Chondrocyte (in vitro differentiated cells): ENCODE measurements at places on chromosomes 1 and 21. TPM values are rescaled to one million over a fixed set of nuclear protein-coding genes. Genes with fewer than 3 reads are reported as not detected.

The ANGPTL3 gene
- total RNA-seq: 0.10 TPM in 1 of 3 replicates, not detected in the others

The SELENBP1 gene
- 5.7 to 11.1 TPM (median 8.9 TPM) in 3 replicates for total RNA-seq

The SPATA45 gene
- 0.47 to 1.3 TPM in 2 of 3 replicates, not detected in the other for total RNA-seq

The LENEP gene
- total RNA-seq: 0.72 to 0.85 TPM in 2 of 3 replicates, not detected in the other

The REG4 gene
- total RNA-seq: not detected in 3 replicates

The TTC24 gene
- not detected in 3 replicates for total RNA-seq

The PAPPA2 gene
- 0.42 to 1.00 TPM (median 0.73 TPM) in 3 replicates for total RNA-seq

The MAP1LC3C gene
- total RNA-seq: 0.38 to 0.65 TPM (median 0.46 TPM) in 3 replicates

The TMEM200B gene
- 11.7 to 15.4 TPM (median 13.8 TPM) in 3 replicates for total RNA-seq

The FAF1 gene
- total RNA-seq: 35.1 to 40.9 TPM (median 38.7 TPM) in 3 replicates

The DIO1 gene
- not detected in 3 replicates for total RNA-seq

The FCER1A gene
- not detected in 3 replicates for total RNA-seq

The FTCD gene
- 1.7 to 4.1 TPM (median 1.7 TPM) in 3 replicates for total RNA-seq

GRCh38 chr21:43881283-43881682, 16.3 kb downstream of the AGPAT3 start:
- no peak for DNase-seq

DNA sequence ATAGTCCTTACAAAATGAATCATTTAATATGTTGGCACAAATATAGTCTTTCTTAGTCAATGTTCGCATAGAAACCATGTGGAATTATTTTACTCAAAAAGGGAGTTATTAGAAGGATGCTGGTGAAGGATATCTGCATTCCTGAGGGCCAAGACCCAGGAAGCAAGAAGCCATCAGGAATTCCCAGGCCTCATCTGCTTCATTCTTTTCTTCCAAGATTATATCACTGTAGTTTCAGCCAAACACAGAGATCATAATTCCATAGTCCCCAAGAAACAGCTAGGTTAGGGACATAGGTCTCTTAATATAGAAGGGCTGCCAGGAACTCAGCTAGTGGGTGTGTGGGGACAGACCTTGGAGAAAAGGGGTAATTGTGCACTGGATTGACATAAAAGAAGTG, 28.6 kb upstream of the DISC1 start:
- DNase-seq: no peak

- no peak for DNase-seq
These were observed 634 bp downstream of the ALG14 start for GRCh38 chr1:95072117-95072516.

DNA sequence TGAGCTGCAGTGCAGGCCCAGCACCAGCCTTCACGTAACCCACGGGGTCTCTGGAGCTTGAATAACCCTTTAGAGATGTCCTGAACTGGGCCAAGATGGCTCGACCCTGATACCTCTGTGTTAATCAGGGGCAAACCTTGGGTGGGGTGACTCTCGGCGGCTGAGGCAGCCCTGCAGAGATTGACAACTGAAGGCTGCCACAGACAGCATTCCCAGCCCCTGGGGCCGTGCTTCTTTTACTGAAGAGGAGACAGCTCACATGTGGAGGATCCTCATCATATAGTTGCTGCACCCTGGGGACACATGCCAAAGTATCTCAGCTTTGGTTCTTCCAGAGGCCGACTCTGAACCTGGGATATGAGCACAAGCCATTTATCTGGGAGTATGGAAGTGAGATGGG, 57.3 kb upstream of the PTGFRN start:
- no peak for DNase-seq

- DNase-seq: no peak
These were observed 101.3 kb upstream of the HMCN1 start for GRCh38 chr1:185632659-185633423.

GRCh38 chr21:31948676-31949075, 75.9 kb downstream of the HUNK start:
- DNase-seq: no peak

- DNase-seq: no peak
These were observed 491.1 kb downstream of the KIF26B start for GRCh38 chr1:245645894-245646293.

DNA sequence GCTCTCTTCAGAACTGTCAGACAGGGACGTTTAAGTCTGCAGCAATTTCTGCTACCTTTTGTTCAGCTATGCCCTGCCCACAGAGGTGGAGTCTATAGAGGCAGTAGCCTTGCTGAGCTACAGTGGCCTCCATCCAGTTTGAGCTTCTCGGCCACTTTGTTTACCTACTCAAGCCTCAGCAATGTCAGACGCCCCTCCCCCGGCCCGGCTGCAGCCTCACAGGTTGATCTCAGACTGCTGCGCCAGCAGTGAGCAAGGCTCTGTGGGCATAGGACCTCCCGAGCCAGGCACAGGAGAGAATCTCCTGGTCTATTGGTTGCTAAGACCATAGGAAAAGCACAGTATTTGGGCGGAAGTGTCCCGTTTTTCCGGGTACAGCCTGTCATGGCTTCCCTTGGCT, 89.9 kb upstream of the PDC start:
- DNase-seq: no peak

- DNase-seq: no peak
These were observed 13.8 kb downstream of the RNU5D-1 start for GRCh38 chr1:44717156-44717555.

DNA sequence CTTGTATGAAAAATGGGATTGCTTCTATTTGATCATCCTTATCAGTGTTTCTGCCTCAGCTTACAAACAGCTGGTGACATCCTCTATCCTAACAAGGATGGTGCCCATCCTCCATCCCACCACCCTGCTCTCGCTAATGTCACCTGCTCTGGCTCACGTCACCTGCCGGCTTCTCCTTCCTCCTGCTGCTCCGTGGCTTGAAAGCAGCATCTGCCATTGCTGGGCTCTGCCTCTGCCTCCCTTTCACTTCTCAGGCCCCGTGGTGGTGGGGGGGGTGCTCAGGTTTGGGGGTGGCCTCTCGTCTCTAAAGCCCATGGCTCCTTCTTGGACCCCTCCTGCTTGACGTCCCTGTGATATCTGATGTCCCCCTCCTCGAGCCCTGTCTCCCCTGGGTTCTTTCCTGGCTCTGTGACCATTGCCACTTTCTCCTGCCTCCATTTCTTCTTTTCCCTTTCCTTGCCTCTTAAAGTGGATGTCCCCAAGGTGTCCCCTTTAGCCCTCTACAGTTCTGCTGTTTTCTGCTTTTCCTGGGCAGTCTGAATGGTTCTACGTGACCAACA, 135.5 kb upstream of the ERRFI1 start:
- no peak for DNase-seq

DNA sequence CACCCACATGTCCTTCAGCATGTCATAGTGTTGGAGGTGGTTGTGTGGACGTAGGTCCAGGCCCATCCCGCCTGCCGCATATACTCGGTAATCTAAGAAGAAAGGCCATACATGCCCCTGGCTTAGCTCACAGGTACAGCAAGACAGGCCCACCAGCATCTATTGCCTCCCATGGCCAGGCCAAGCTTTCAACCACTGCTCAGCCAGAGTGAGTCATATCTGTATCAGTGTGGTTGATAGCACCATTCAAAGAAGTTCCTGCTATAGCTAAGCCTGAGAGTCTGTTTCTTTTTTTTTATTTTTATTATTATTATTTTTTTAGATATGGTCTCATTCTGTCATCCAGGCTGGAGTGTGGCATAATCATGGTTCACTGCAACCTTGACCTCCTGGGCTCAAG, 17.0 kb downstream of the KLHDC8A start:
- DNase-seq: peak; percentile 21

DNA sequence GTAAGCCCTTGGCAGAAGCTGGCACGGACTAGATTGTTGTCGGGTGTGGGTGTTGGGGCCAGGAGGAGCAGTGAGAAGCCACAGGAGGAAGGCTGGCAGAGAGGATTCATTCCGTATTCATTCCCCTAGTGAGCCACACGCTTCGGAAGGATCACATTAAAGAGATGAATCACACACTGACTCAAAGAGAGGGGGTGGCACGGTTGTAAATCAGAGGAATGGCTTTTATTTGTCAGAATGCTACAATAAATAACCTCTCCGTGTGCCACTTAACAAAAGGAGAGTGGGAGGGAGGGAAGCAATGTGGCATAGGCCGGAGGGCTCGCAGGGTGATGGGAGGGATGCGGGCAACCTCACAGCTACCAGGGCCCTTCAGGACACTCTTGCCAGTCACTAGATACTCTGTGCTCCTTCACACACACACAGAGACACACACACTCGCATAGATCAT, 135.5 kb downstream of the HIVEP3 start:
- DNase-seq: no peak

DNA sequence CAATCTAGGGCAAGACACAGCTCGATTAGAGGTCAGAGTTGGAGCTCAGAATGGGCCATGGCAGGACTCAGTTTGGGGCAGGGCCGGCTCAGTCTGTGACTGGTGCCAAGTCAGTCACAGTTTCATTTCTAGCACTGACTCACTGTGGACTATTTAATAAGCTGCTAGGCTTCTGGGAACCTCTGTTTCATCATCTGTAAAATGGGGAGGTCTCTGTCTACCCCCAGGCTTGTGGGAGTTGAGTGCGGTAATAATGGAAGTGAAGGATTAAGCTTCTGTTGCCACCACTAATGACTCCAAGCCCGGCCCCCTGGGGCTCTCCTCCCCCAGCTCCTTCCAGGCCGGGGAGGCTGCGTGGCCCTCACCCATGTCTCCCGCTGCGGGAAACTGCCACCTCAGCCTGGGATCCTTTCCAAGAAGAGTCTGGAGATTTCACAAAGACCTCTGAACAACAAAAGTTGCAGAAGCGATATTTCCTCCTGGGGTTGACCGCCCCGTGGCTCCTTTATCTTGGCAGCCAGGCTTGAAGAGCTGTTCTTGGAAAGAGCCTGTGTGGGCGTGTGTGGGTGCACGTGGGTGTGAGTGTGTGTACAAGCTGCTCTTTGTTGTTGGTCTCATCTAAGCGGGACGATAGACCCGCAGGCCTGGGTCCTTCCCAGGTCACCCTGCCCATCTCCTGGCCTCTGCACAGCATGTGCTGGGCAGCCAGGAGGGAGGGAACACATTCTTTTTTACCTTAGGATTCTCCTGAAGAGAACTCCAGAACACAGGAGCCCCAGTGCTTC, 29.1 kb downstream of the KNCN start:
- peak; percentile 83 for DNase-seq

DNA sequence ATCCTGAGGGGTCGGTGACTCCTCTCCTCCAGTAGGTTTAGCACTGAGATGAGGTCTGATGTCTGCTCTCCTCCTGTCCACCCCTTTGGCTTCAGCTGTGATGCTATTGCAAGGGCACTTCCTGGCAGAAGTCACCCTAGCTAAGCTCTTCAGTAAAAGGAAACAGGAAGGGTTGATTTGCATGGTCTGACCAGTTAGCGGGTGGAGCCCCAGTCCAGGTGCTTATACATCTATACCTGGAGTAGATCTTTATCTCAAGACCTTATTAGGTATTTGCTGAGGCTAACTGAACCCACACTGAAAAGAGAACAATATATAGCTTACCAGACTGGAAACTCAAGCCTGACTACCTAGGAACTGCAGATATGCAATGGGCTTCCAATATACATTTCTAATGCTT, 28.9 kb upstream of the NFASC start:
- no peak for DNase-seq

DNA sequence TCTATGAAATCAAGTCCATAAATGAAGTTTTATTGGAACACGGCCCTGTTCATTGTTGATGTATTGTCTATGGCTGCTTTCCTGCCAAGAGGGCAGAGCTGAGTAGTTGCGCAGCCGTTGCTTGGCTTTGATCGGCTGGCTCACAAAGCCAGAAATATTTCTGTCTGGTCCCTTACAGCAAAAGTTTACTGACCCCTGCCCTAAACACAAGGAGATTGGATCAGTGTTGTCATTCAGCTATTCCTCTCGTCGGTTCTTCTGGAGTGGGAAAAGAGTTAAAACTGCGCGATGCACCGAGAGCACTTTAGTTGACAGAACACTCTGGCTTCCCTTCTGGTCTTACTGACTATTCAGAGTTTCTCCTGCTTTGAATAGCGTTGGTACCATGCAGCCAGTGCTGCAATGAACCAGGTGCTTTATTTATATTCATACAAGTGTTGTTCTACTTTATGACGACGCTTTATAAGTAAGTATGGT, 868 bp downstream of the ZBTB40 start:
- no peak for DNase-seq

DNA sequence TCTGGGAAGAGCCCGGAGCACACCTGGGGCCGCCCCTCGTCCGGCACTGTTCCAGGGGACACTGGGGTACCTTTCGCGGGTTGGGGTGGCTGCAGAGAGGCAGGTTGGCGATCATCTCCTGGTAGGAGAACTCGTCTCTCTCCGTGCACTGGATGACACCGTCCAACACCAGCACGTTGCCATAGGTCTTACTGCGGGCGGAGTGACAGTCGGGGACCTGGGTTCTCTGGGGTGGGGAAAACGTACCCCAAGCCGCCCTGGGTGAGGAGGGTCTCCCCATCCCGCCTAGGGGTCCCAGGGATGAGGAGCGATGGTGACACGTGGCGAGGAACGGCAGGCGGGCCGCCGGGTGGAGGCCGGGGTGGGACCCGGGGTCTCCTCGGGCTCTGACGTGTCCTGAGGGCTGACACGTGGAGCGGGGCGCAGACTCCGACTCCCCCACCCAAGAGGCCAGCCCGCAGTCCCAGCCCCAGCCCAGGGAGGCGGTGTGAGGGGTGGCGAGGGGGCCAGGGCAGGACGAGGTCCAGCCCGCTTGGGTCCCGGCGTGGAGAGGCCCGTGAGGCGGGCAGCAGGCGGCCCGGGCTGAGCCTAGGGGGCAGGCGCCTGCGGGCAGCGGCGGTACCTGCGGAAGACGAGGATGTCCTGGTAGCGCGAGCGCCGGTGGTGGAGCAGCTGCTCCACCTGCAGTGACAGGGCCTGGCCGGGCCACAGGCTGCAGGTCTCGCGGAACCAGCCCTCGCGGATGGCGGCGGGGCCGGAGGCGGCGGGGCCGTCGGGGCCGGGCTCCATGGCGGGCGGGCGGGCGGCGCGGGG, 457 bp downstream of the SRM start:
- DNase-seq: no peak

DNA sequence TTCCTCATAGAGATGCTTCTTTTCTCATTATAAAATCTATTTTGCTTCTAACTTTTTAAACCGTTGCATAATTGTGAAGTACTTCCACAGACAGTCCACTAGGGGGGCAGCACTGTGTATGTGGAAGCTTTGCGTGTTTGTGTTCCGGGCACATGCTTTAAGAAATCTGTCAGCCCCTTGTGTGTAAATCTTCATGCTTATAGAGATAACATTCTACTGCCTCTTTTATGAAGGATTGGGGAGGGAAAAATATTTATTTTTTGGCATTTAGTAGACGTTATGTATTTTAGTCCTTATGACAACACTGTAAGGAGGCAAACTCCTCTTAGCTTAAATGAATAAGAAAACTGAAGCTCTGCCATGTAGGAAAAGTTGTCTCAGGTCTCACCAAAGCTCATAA, 157.3 kb upstream of the PTGFR start:
- DNase-seq: no peak

GRCh38 chr1:2255420-2256369, 27.6 kb downstream of the SKI start:
- DNase-seq: no peak

DNA sequence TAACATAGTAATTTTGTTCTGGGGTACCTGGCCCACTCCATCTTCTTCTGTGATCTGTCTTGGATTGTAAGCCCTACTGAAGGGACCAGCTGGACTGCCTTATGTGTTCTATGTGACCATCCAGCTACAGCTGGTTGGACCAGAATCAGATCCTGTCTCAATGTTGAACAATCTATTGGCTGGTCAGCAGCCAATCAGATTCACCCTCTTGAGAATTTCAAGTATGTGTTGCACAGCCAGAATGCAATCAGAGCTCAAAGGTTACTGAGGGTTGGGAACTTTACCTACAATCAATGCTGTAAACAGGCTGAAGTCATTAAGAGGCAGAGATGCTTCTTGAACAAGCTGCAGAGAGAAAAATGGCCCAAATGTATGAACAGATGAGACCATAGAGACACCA, 61.9 kb downstream of the KCNC4 start:
- no peak for DNase-seq

- peak; percentile 72 for DNase-seq
These were observed 49.8 kb downstream of the DISP3 start for GRCh38 chr1:11528611-11529261.

- DNase-seq: no peak
These were observed 22.8 kb downstream of the CDC7 start for GRCh38 chr1:91523482-91523881.
